ENCODE measurements at places on chromosomes 6 and 20. TPM values are rescaled to one million over a fixed set of nuclear protein-coding genes. Genes with fewer than 3 reads are reported as not detected.

Gene C4B
- total RNA-seq: 3.6 TPM

DNA sequence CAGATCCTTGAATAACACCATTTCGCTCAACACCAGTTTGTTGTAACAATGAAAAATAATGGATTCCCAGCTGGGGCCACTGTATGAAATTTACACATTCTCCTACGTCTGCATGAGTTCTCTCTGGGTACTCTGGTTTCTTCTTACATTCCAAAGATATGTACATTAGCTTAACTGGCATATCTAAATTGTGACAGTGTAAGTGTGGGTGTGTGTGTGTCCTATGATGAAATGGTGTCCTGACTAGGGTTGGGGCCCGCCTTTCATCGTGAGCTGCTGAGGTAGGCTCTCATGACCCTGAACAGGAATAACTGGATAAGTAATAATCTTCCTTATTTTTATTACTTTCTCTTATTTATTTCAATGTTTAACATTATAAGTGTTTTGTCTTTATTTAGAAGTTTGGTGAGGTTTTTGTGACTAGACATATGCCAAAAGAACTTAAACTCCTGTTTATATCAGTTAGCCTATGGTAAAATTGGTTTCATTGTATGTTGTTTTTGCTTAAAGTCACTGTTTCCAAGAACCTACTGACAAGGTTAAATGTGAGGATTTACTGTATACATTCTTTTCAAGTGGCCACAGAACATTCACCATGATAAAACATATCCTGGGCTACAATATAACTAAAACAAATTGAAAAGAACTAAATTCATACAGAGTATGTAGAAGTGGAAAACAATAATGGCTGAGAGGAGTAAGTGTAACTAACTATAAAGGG, 42.4 kb downstream of the RBL1 start:
- H3K4me1 ChIP-seq: no peaks in the 10 kb centered on the region
- H3K4me3 ChIP-seq: no peak overlapping the region
- H3K27me3 ChIP-seq: no peaks in the 10 kb centered on the region
- no peak for DNase-seq
- H3K36me3 ChIP-seq: peaks cover 60% of the 10 kb centered on the region

DNA sequence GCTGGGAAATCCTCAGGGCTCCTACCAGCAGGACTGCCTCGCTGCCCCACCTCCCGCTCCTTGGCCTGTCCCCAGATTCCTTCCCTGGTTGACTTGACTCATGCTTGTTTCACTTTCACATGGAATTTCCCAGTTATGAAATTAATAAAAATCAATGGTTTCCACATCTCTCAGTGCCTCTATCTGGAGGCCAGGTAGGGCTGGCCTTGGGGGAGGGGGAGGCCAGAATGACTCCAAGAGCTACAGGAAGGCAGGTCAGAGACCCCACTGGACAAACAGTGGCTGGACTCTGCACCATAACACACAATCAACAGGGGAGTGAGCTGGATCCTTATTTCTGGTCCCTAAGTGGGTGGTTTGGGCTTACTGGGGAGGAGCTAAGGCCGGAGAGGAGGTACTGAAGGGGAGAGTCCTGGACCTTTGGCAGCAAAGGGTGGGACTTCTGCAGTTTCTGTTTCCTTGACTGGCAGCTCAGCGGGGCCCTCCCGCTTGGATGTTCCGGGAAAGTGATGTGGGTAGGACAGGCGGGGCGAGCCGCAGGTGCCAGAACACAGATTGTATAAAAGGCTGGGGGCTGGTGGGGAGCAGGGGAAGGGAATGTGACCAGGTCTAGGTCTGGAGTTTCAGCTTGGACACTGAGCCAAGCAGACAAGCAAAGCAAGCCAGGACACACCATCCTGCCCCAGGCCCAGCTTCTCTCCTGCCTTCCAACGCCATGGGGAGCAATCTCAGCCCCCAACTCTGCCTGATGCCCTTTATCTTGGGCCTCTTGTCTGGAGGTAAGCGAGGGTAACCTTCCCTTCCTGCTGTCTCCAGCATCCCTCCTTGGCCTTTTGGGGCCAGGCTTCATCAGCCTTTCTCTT, at the start of gene CFB:
TSS of gene CFB (plus strand) at position 589 of the 863 bp plus-strand sequence. CDS start at position 716, 127 bp downstream.
- H3K4me3 ChIP-seq: no peak within 1 kb of the TSS
- no peak within 1 kb of the TSS for H3K27ac ChIP-seq
- H3K27me3 ChIP-seq: no peaks in the 10 kb centered on the region
- DNase-seq: no peak
- no peaks in the 10 kb centered on the region for H3K36me3 ChIP-seq

DNA sequence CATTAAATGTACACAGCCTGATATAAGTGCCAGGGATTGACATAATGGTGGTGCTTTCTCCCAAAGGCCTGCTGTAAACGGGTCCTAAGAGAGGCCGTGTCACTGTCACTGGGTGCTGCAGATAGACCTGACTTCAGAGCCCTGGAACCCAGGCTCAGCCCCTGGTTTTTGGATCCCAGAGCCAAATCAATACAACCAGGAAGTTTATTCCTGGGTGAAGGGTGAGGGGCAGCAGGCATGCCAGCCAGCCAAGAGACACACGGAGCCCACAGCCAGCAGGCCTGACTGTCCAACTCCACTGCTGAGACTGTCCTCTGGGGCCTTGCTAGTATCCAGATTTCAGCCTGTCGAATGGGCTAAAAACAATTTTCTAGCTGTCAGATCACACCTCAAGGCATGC, 12.8 kb upstream of the ARMC12 start:
- peaks cover 54% of the 10 kb centered on the region for H3K4me1 ChIP-seq
- H3K27ac ChIP-seq: no peak overlapping the region
- H3K36me3 ChIP-seq: no peaks in the 10 kb centered on the region
- DNase-seq: no peak
- no peak overlapping the region for H3K4me3 ChIP-seq
- H3K27me3 ChIP-seq: no peaks in the 10 kb centered on the region

DNA sequence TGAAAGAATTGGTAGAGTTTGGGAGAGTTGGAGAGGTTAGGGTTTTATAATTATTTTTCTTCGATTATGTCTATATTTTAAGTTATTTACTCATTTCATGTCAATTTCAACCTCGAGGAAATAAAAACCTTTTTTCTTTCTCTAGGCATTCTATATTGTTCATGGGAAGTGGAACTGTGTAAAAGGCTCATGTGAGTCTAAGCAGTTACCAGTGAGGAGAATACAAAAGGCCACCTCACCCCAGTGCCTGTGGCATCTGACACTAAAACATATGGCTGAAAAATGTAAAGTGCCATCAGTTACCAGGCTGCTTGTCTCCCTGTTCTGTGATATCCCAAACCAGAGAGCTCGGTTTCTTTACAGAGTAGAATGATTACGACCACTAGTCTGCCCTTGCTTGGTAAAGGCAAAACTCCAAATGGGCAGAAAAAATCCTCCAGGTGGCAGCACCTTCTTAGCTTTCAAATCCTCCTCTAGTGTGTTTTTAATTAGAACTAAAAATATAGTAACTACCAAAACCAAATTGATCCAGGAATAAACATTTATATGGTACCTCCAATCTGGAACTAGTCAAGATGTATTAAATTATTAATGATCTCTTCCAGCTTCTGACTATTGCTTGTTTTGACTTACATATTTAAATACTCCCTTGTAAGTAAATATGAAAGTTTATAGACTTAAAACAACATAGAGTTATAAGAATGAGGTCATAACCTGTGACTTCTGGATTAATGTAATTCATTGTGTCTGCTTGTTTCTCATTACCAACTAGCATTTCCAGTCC, 122.6 kb upstream of the MCHR2 start:
- H3K4me3 ChIP-seq: no peak overlapping the region
- no peak overlapping the region for H3K27ac ChIP-seq
- peaks cover 3% of the 10 kb centered on the region for H3K27me3 ChIP-seq
- H3K4me1 ChIP-seq: no peaks in the 10 kb centered on the region

GRCh38 chr6:52496631-52497030, 76.5 kb downstream of the EFHC1 start:
- no peaks in the 10 kb centered on the region for H3K27me3 ChIP-seq
- no peak overlapping the region for H3K4me3 ChIP-seq
- DNase-seq: no peak
- no peaks in the 10 kb centered on the region for H3K36me3 ChIP-seq
- no peak overlapping the region for H3K27ac ChIP-seq
